ENCODE measurements at places on chromosomes 16 and 17.

GRCh38 chr16:73150786-73151185 is 102.9 kb upstream of the ZFHX3 start:
- no peak for DNase-seq

DNA sequence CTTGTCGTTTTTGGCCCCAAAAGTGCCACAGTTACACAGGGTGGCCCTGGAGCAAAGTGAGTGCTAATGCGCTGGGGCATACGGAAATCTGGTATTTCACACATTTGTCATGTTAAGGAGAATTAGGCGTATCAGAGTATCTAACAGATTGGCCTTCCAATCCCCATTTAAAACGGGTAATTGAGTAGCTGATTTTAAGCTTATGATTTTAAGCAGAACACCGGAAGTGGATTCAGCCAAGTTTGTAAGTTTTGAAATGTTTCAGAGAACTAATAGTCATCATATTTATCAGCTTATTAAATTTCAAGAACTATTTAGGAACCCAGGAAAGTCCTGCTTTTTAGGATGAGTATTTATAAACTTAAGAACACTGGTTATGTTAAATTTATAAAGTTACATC is 19.5 kb downstream of the LRRC75A start:
- DNase-seq = no peak

GRCh38 chr17:40319651-40320540 is 10.9 kb downstream of the RARA start:
- DNase-seq = peak; percentile 74

DNA sequence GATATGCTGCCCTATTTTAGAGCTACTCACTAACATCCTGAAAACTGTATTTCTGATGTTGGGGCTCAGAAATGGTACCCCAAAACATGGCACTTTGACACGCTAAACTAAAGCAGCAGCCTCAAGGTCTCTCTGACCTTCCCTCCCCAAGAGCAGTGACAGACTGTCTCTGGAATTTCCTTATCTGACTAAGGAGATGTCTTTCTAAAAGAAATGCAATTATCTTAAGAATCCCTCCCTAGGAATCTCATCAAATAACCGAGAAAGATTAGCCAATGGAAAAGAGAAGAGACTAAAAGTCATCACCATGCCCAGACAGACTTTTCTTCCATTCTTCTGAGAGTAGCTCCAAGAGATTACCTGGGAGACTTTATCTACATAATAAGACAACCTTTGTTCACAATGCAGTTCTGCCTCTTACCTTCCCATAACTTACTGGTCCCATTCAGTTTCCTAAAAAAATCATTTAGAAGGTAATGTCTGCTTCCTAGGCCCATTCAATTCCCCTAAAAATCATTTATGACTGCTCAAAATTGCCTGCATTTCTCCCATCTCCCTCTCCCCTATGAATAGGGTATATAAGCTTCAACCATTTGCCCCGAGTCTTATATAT is 123.9 kb downstream of the CPPED1 start:
- no peak for DNase-seq

DNA sequence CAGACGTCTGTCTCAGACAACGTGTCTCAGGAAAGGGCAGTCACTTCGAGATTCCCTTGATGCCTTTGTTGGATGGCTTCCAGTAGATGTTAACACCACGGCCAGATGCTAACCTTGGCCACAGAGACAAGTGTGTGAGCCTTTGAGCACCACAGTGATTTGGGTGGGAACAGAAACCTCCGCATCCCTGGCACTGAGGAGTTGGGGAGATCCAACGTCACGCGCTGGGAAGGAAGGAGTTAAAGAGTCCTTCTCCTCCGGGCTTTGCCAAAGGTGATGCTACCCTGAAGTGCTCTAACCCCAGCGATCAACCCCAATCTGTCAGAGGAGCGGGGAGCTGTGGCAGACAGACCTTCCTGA is 3.0 kb upstream of the ABR start:
- DNase-seq = no peak

All from activated CD4-positive, alpha-beta T cell treated with anti-CD3 and anti-CD28 coated beads, Interleukin-2, amount 50 U/mL, for 16 hours (primary cell).